ENCODE measurements at places on chromosomes 6 and 20. TPM values are rescaled to one million over a fixed set of nuclear protein-coding genes. Genes with fewer than 3 reads are reported as not detected.
A peak's percentile ranks its signal among the peaks of the same experiment; 100 is the strongest.

The RAMACL gene
- 5.3 TPM for total RNA-seq

The TCF21 gene
- not detected for total RNA-seq

The DZANK1 gene
- 3.0 TPM for total RNA-seq

DNA sequence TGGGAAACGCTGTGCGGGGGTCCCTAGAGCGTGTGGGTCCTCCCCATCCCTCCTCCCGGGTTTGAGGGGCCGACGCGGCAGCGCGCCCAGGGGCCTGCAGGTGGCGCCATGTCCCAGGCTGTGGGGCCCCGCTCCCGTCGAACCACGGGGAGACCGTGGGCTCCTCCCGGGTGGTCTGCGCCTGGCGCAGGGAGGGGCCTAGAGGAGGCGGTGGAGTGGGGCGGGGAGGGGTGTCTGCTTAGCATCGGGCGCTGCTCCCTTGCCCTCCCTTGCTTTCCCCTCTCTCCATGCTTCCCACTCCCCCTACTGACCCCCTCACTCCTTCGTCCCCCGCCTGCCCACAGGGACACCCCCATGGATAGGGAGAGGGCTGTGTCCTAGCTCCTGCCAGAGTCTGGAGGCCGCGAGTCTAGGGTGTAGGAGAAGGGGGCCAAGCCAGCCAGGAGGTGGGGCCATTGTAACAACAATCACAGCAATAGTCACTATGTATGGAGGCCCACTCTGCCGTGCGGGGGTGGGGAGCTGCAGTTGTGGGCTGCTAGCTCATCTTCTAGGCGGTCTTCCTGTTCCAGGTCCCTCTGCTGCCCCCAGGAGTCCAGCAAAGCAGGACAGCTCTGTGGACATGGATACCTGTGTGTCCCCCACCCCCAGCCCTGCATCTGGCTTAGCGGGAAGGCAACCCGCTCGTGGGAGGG is 51.7 kb downstream of the CHMP4B start:
- H3K36me3 ChIP-seq: peaks cover 14% of the 10 kb centered on the region
- peaks cover 20% of the 10 kb centered on the region for H3K27me3 ChIP-seq
- H3K4me3 ChIP-seq: no peak overlapping the region
- H3K4me1 ChIP-seq: no peaks in the 10 kb centered on the region
- DNase-seq: peak; percentile 33
- no peak overlapping the region for H3K27ac ChIP-seq

- H3K36me3 ChIP-seq: no peaks in the 10 kb centered on the region
- DNase-seq: peak; percentile 6
- no peak overlapping the region for H3K4me3 ChIP-seq
- no peak overlapping the region for H3K27ac ChIP-seq
- H3K27me3 ChIP-seq: peaks cover 97% of the 10 kb centered on the region
These were observed 4.4 kb upstream of the COL19A1 start for GRCh38 chr6:69861986-69862385.
